Activated CD4-positive, CD25-positive, alpha-beta regulatory T cell treated with anti-CD3 and anti-CD28 coated beads, Interleukin-2, amount 50 U/mL, for 24 hours (primary cell): ENCODE measurements at places on chromosomes 3 and 15.
A peak's percentile ranks its signal among the peaks of the same experiment; 100 is the strongest.

- no peak for ATAC-seq
Measured at GRCh38 chr3:124032311-124032880, 40.5 kb upstream of the ROPN1 start.

DNA sequence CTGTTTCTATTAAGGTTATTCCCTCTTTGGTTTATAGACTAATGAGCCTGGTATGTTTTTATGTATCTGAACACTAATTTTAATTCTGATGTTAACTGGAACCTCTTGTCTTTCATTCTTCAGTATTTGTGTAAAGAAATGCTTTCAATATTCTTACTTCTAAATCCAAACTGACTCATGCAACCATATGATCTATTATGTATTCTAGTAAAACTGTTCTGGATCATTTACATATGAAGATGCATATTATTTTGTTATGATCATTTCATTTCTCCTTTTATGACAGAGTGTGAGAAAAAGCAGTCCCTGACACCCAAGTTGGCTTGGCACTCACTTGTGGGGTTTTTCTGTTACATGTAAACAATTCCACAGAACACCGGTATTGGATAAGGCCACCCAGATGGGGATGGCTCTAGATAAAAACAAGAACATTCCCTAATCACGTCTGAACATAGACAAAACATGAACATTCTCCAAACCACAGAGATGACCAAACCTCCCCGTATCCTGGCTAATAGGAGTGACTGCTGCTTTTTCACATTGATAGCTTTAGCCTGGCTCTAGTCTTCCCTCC is 72.2 kb upstream of the EPHB3 start:
- no peak for ATAC-seq

- ATAC-seq, result no peak
Measured at GRCh38 chr3:71416876-71417275, 166.7 kb downstream of the FOXP1 start.

DNA sequence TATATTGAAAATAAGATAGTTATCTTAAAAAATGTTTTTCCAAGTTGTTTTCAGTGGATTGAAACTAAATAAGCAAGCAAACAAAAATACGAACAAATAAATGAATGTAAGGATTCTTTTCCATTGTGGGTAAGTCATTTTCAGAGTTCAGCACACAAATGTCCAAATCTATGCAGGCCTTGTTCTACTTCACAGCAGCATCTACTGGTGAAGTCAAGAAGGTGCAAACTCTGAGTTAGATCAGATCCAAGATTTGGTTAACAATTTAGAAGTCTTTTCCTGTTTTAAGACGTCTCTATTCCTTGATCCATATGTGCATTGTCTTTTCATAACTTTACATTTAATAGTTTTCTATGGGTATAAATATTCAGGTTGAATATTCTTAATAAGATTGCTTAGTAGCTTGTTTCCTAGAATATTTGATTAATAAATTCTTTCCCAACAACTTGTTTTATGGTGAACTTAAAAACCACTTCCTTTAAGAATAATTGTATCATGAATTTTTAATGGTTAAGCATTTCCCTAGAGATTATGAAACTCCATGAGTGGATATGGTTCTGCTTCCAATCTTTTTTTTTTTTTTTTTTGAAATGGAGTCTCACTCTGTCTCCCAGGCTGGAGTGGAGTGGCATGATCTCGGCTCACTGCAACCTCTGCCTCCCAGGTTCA is 10.5 kb downstream of the PTX3 start:
- ATAC-seq, result no peak

GRCh38 chr15:66815318-66815717 is 113.3 kb downstream of the SMAD6 start:
- ATAC-seq, result no peak

- ATAC-seq, result no peak
Measured at GRCh38 chr3:117473981-117474538, 764.5 kb downstream of the TUSC7 start.

DNA sequence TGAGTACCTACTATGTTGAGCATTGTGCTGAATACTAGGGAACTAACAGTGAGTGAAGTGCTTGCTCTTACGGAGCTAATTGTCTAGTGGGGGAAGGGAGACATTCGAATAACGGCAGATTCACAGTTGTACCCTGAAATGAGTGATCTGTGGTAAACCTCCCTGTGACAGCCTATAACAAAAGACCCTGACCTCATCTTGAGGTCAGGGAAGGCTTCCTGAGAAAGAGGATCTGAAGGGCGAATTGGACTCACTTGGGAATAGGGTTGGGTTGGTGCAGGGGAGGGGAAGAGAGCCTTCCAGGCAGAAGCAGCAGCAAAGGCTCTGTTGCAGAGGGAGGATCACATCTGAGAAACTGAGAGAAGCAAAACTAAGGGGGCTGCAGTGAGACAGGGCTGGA is 13.2 kb downstream of the HPS3 start:
- ATAC-seq, result no peak

DNA sequence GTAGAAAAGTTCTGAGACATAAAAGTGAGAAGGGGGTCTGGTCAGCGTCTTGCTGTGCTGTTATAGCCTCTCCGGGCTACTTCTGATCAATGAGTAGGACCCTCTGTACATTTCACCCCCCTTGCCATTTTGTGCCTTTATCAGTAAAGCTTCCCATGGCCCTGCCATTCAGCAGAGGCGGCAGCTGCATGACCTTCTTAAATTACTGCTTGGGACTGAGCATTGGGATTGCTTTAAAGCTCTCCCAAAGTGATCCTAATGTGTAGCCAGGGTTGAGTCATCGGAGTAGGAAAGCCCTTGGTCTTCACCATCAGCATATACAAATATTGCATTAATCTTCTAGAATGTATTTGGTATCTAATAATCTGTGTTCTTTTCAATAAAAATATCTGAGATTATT is 70.2 kb downstream of the FMN1 start:
- no peak for ATAC-seq

- ATAC-seq, result no peak
Measured at GRCh38 chr3:110654843-110655502, 416.6 kb upstream of the NECTIN3 start.

GRCh38 chr3:169082076-169082475 is 581.4 kb downstream of the MECOM start:
- no peak for ATAC-seq

DNA sequence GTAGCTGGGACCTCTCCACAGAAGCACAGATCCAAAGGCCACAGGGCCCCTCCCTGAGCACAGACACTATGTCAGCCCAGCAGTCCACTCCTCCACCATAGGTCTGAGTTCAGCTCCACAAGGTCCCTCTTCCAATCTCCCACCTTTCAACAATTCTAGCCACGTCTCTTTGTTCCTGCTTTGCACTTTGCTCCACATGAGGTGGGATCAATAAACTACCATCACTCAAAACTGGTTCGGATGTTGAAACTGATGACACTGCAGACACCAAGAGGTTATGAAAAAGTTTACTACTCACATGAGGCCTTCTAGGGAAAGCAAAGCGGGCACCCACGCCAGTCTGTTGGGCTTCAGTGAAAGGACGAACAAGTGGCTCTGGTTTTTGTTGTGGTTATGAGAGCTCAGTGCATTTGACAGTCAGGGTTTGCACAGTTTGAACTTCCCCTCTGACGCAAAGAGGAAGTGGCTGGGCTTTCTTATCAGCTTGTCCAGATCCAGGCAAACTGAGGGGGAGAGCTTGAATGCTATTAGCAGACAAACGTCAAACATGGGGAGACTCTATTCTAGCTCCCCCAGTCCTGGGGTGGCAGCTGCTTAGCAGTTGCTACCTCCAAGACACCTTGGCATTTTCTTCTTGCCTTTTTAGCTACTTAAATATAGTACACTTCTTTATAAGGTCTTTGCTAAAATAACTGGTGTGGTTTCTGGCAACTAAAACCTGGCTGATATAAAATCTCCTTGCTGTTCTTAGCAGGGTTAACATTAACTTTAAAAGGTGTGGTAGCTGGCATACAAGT is 37.8 kb downstream of the ZNF445 start:
- ATAC-seq, result peak; percentile 85

DNA sequence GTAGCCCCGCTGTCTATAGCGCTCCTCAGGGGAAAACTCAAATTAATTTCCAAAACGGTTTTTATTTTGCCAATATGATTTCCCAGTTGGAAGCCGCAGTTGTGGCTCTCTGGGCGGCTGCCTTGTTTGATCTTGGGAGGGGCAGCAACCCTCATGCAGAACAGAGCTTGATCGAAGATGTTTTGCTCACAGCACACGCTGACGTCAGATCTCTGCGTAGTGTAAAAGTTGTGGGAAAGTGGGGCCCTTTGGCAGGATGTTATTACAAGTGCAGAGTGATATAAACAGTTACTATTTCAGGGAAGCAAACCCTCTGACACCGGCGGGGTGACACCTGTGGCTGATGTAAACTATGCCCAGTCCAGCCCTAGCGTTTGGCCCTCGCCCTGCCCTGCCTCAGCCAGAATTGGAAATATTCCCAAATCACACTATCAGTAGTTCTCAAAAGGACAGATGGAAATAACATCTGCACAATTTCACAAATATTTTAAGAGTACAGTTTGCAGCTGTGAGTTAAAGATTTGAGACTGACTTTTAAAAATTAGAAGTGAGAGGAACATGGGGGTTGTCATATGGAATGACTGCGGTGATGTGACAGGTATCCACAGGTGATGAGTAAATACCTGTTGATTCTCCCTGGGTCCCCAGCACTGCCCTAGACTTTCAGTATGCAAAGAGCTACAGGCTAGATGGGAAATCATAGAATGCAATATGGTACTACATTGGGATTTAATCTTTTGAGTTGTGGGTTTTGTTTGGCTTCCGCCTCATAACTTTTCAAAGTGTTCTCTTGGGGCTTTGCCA is 1.7 kb downstream of the SYNM start:
- ATAC-seq, result no peak

GRCh38 chr3:151214459-151214858 is 11.4 kb upstream of the GPR171 start:
- no peak for ATAC-seq

DNA sequence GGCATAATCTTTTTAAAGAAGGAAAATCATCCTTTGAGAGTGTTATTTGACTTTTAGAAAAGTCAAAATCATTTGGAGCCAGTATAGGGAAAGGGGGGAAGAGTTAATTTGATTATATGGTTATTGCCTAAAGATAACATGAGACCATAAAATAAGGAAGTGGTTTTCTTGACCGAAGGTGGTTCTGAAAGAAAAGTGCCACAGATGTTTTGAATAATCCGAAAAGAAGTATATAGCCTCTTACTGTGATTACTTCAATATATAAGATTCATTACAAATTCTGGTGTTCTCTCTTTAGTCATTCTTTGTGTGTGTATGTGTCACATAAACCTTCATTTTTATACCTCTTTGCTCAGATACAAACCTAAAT is 1.1 kb downstream of the DNAJB11 start:
- no peak for ATAC-seq

GRCh38 chr3:177580437-177580836 is 383.2 kb upstream of the TBL1XR1 start:
- no peak for ATAC-seq

DNA sequence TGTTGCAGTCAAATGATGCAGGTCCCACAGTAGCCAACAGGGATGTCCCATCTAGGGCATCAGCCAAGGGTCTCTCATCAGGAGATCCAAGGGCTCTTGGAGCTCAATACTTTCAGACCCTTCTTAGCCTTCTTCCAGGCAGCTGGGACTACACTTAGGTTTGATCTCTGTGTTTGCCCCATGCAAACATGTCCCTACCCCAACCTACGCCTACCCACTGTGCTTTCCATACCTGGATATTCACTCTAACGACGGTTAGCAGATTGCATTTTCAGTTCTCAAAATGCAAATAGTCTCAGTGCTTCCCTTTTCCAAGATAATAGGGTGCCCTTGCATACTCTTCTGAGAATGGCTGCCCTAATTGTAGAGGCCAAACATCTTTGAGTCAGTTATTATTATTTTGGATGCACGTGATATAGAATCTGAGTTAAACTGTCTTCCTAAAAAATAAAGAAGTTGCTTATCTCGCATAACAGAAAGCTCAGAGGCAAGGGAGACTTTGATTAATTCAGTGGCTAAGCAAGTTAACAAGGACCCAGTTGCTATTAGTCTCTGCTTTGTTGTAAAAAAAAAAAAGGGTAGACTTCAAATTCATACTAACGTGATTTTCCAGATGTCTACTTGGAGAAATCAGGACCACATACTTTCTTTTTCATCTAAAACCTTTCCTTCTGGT is 1.0 kb upstream of the CEP70 start:
- no peak for ATAC-seq

DNA sequence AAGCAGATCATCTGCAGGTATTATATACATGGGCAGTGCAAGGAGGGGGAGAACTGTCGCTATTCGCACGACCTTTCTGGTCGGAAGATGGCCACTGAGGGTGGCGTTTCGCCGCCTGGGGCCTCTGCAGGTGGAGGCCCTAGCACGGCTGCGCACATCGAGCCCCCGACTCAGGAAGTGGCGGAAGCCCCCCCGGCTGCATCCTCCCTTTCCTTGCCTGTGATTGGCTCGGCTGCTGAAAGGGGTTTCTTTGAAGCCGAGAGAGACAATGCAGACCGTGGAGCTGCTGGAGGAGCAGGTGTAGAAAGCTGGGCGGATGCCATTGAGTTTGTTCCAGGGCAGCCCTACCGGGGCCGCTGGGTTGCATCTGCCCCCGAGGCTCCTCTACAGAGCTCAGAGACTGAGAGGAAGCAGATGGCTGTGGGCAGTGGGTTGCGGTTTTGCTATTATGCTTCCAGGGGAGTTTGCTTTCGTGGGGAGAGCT is 639 bp downstream of the MKRN3 start:
- ATAC-seq, result peak; percentile 36

DNA sequence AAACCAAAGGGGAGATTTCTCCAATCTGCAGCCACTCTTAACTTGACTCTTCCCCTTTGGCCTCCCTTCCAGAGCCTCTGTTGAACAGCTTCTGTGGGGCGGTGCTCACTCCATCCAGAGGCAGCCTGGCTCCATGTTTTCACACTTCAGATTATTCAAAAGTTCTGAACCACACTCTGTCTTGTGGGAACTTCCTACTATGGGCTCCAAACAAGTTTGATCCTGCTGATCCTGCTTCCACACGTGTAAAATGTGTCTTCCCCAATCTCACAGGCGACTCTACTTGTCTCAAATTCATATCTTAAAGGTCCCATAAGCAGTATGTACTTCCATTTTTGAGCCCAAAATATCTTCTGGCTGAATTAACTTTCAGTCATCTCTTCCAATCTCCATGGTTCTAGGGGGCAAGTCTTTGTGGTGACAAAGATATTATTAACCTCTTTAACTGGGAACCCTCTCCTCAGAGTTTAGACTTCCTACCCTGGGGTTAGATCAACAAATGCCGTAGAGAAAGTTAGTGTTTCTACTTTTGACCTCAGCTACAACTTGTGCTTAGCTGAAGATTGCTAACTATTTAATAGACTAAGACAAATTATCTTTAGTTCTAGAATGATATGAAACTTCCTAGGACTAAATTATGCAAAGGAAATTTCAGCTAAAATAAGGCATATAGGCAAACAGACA is 176.3 kb upstream of the BCL6 start:
- ATAC-seq, result no peak

DNA sequence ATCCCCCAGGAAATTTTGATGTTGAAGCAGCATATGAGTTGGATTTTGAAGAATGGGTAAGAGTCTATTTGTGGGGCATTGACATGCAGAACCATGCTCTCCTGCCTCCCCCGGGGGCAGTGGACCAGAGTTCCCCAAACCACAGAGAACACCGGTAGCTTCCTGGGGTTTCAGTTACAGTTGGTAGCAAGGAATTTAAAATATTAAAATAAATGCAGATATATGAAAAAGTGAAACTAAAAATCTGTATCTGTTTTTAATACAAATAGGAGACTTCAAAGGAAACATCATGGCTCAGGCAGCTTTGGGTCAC is 37.4 kb downstream of the SLC9A9 start:
- ATAC-seq, result no peak

GRCh38 chr15:39921274-39921638 is 1.2 kb upstream of the GPR176 start:
- ATAC-seq, result no peak

GRCh38 chr3:102192575-102192974 is 242.2 kb upstream of the ZPLD1 start:
- ATAC-seq, result no peak

- peak; percentile 50 for ATAC-seq
Measured at GRCh38 chr15:63232405-63232804, 43.0 kb downstream of the RAB8B start.
